LHCN-M2 (cell line): ENCODE measurements at places on chromosomes 3 and 15. TPM values are rescaled to one million over a fixed set of nuclear protein-coding genes. Genes with fewer than 3 reads are reported as not detected.

The CXCR6 gene
- not detected in 2 replicates for total RNA-seq

The ITIH3 gene
- not detected in 2 replicates for total RNA-seq

The MYO5C gene
- total RNA-seq = 0.26 and 2.0 TPM in 2 replicates

The LRRC34 gene
- 5.4 TPM in 2 replicates for total RNA-seq

The MAP1A gene
- 52.7 and 61.2 TPM in 2 replicates for total RNA-seq

The BTLA gene
- 0.17 TPM in 1 of 2 replicates, not detected in the other for total RNA-seq

The SLC6A1 gene
- under 0.01 TPM in 1 of 2 replicates, not detected in the other for total RNA-seq

The KY gene
- total RNA-seq = not detected in 2 replicates

The GOLGA8R gene
- total RNA-seq = 1.3 and 2.0 TPM in 2 replicates

The MLF1 gene
- total RNA-seq = 10.7 and 11.5 TPM in 2 replicates
